ENCODE measurements at places on chromosomes 16 and 17.

DNA sequence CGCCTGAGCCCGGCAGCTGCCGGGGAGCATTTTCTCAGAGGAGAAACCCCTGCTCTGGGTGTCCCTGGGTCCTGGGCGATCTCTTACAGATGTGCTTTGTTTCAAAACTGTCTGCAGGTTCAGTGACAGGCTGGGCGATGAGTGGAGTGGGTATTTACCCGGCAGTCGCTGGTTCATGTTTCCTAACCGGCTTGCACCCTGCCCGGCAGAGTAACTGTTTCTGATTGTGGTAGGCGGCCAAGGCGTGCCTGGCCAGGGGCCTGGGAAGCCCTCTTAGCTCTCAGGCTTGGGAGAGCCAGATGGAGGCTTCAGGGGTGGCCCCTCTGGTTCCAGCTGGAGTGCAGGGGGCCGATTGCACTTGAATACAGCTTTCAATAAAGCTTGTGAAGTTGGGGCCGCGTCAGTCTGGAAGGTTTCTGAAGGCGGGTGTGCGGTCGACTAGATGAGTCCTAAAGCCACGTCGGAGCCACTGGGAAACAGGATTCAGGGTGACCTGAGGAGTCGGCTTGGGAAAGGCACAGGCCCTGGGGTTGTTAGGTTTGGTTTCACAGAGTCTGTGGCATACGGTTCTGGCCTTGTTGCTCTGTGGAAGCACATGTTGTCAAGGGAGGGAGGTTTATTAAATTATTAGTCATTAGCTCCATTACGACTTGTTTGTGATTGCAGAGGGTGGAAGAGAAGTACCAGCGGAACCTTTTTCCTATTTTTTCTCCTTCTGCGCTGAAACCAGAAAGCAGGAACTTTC is 1.4 kb downstream of the BAIAP2 start:
- peak; percentile 51 for DNase-seq

- DNase-seq = no peak
Measured at GRCh38 chr16:31149332-31149731, 534 bp downstream of the PRSS36 start.

- peak; percentile 78 for DNase-seq
Measured at GRCh38 chr17:42520540-42520951, 15.5 kb upstream of the NAGLU start.

GRCh38 chr16:86118467-86119307 is 219.7 kb downstream of the IRF8 start:
- DNase-seq = no peak
